ENCODE measurements at places on chromosomes 4 and X. TPM values are rescaled to one million over a fixed set of nuclear protein-coding genes. Genes with fewer than 3 reads are reported as not detected.

The NEIL3 gene
- total RNA-seq = 0.35 TPM

GRCh38 chrX:153719238-153719637 lies 4.9 kb downstream of the BCAP31 start:
- H3K4me1 ChIP-seq = no peaks in the 10 kb centered on the region
- H3K27ac ChIP-seq = no peak overlapping the region
- H3K4me3 ChIP-seq = no peak overlapping the region
- peak; percentile 35 for DNase-seq
- H3K36me3 ChIP-seq = peaks cover 21% of the 10 kb centered on the region

DNA sequence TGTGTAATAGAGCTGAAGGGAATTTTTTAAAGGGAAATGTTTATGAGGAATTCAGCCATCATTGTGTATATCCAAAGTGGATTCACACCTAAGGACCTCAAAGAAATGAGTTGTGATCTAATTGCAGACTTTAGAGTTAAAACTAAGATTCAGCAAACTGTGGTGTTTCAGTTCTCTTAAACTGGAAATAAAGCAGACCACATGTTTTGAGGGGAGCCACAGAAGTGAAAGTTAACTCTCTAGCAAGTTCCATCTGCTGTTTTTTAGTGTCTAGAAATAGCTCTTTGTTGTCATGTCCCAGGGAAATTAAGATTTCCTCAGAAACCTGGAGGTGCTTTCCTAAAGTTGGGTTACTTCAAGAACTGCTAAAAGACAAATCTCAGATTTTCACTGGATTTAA lies 97.3 kb upstream of the DDX3X start:
- peak; percentile 11 for DNase-seq
- peaks cover 2% of the 10 kb centered on the region for H3K27me3 ChIP-seq
- no peaks in the 10 kb centered on the region for H3K4me1 ChIP-seq
- H3K4me3 ChIP-seq = no peak overlapping the region
- no peak overlapping the region for H3K27ac ChIP-seq

- DNase-seq = no peak
- no peaks in the 10 kb centered on the region for H3K27me3 ChIP-seq
- H3K27ac ChIP-seq = peak overlapping the region; percentile 94
- H3K4me1 ChIP-seq = peaks cover 15% of the 10 kb centered on the region
- peak overlapping the region; percentile 11 for H3K4me3 ChIP-seq
Measured at GRCh38 chr4:8533274-8533865, 46.8 kb upstream of the GPR78 start.

DNA sequence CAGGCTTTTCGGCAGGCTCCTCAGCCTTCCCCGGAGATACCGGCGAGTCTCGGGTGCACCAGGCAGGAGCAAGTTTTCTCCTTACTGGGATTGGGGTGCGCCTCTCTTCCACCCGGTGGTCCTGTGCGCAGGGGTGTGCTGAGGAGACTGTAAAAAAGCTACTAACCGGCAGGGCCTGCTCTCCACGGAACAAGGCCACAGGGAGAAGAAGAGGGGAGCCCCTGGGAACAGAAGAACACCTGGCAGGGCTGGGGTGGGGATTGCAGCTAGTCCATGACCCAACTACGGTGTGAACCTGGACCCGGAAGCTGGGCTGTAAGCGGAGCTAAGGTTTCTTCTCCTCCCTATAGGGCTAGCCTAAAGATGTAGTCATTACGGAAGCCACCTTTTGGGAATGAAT lies 17.7 kb upstream of the ZIC3 start:
- H3K36me3 ChIP-seq = no peaks in the 10 kb centered on the region
- no peak for DNase-seq
- no peaks in the 10 kb centered on the region for H3K4me1 ChIP-seq
- no peak overlapping the region for H3K27ac ChIP-seq
- peaks cover 51% of the 10 kb centered on the region for H3K27me3 ChIP-seq

The KCTD8 gene
- total RNA-seq = 1.3 TPM

GRCh38 chr4:131509521-131509920 lies 1639.6 kb upstream of the PCDH10 start:
- no peaks in the 10 kb centered on the region for H3K4me1 ChIP-seq
- no peak overlapping the region for H3K27ac ChIP-seq
- no peaks in the 10 kb centered on the region for H3K27me3 ChIP-seq
- DNase-seq = no peak
- H3K36me3 ChIP-seq = no peaks in the 10 kb centered on the region

The S100P gene
- not detected for total RNA-seq

- H3K27me3 ChIP-seq = no peaks in the 10 kb centered on the region
- no peak overlapping the region for H3K27ac ChIP-seq
- DNase-seq = no peak
Measured at GRCh38 chr4:119906277-119906676, 160.4 kb downstream of the MAD2L1 start.

DNA sequence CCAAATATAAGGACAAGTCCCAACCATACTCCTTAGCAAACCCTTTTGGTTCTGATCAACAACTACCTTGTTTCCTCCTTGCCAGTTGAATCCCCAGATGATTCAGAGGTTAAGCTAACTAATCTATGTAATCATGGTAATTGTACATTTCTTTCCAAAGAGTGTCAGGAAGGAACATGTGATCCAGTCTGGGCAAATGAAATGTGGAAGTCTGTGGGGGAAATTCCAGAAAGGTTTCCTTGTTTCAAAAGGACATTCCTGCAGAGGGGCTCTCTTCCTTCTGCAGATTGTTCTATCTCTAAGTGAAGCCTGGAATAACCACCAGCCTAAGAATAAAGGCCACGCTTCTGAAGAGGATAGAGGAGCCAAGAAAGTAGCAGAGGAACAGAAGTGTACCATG lies 7.0 kb downstream of the PRSS12 start:
- H3K36me3 ChIP-seq = no peaks in the 10 kb centered on the region
- no peak overlapping the region for H3K4me3 ChIP-seq
- H3K27me3 ChIP-seq = no peaks in the 10 kb centered on the region
- DNase-seq = no peak
- no peak overlapping the region for H3K27ac ChIP-seq
- H3K4me1 ChIP-seq = no peaks in the 10 kb centered on the region

GRCh38 chrX:31333165-31333831 lies 261.5 kb upstream of the FTHL17 start:
- H3K27me3 ChIP-seq = no peaks in the 10 kb centered on the region
- H3K36me3 ChIP-seq = no peaks in the 10 kb centered on the region
- no peak overlapping the region for H3K27ac ChIP-seq

- no peaks in the 10 kb centered on the region for H3K27me3 ChIP-seq
- H3K4me1 ChIP-seq = no peaks in the 10 kb centered on the region
- no peak overlapping the region for H3K4me3 ChIP-seq
- H3K27ac ChIP-seq = no peak overlapping the region
- no peaks in the 10 kb centered on the region for H3K36me3 ChIP-seq
- DNase-seq = no peak
Measured at GRCh38 chrX:154329294-154329693, 33.7 kb downstream of the TKTL1 start.

DNA sequence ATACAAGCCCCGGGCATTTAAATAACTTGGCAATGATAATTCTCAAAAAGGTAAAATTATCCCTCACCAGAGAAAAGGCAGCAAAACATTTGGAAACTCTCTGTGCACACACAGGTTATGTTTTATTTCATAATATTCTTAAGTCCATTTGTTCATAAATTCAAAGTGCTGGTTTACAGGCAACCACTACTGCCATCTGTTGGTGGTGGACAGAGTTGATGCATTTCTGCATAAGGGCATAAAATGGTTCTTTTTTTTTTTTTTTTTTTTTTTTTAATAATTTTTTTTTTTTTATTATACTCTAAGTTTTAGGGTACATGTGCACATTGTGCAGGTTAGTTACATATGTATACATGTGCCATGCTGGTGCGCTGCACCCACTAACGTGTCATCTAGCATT lies 31.5 kb upstream of the IL21 start:
- no peaks in the 10 kb centered on the region for H3K36me3 ChIP-seq
- H3K27me3 ChIP-seq = no peaks in the 10 kb centered on the region
- no peak overlapping the region for H3K27ac ChIP-seq
- no peaks in the 10 kb centered on the region for H3K4me1 ChIP-seq

DNA sequence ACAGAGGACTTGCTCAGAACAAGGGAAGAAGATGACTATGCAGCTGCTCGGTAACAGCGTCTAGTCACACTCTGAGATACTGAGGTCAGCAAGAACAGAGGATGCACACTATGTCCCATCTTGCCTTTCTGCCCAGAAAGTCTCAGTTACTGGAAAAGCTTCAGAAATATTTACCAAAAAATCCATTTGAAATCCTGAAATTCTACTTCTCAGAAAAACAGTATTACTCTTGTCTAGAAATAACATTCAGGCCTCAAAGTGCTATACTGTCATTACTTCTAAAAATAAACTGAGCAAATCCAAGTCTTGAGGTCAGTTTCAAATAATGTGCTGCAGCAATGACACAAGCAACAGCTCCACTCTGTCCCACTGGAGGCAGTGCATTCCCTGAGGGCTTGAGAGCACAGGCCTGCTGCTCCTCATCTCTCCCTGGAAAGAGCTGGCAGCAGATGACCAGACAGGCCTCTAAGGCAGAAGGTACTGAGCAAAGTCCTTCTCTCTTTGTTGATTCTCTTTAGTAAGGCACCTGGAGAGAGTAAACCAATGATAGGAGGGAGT lies 76.9 kb downstream of the CAMK2D start:
- no peaks in the 10 kb centered on the region for H3K4me1 ChIP-seq
- H3K36me3 ChIP-seq = no peaks in the 10 kb centered on the region
- DNase-seq = peak; percentile 29
- no peak overlapping the region for H3K4me3 ChIP-seq

GRCh38 chr4:109052821-109053220 lies 249.6 kb downstream of the COL25A1 start:
- H3K4me3 ChIP-seq = no peak overlapping the region
- H3K36me3 ChIP-seq = no peaks in the 10 kb centered on the region
- DNase-seq = no peak
- no peak overlapping the region for H3K27ac ChIP-seq
- H3K27me3 ChIP-seq = no peaks in the 10 kb centered on the region
- H3K4me1 ChIP-seq = no peaks in the 10 kb centered on the region

GRCh38 chrX:13334491-13334890 lies 14.6 kb upstream of the ATXN3L start:
- H3K36me3 ChIP-seq = no peaks in the 10 kb centered on the region
- no peak overlapping the region for H3K27ac ChIP-seq
- H3K4me3 ChIP-seq = no peak overlapping the region
- DNase-seq = no peak
- H3K4me1 ChIP-seq = no peaks in the 10 kb centered on the region

The PWWP3B gene
- total RNA-seq = 1.4 TPM

Data from kidney (tissue), 22 donors.